Activated CD8-positive, alpha-beta memory T cell treated with anti-CD3 and anti-CD28 coated beads, Interleukin-2, amount 10 ng/mL, durations not matched to agents 7 days and 5 days (primary cell): ENCODE measurements at places on chromosomes 2 and 18. TPM values are rescaled to one million over a fixed set of nuclear protein-coding genes. Genes with fewer than 3 reads are reported as not detected.
A peak's percentile ranks its signal among the peaks of the same experiment; 100 is the strongest.

GRCh38 chr2:111944531-111945210 is 46.3 kb downstream of the MERTK start:
- DNase-seq = no peak

- DNase-seq = no peak
Measured at GRCh38 chr2:172710584-172711047, 25.0 kb upstream of the RAPGEF4 start.

DNA sequence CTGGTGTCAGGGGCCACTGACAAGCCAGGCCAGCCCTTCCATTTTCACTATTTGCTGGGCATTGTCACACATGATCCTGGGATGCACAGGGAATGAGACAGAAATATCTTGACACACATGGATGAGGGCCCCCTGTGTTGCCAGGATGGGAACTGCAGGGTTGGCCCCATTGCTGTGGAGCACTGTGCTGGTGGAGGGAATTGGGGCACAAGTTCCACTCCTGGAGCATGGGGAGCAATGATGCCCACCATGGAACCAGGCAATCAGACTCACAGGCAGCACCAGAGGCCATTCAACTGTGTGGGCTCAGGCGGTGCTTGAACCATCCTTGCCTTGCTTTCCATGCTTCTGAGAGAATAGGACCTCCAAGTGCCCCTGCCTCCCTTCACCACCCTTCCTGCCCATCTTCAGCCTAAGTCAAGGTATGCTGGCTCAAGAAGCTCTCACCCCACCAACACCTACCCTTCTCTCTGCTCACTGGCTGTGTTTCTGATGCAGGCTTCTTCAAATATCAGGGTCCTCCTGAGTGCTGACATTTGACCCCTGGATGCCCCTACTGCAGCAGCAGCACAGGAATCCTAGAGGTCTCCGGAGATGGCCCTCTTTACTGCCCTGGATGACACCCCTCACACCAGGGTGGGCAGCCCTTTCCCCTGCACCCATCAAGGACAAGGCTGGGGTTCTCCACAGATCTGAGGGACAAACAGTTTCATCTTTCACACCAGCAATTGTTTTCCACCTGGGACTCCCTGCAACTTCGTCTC is 11.0 kb downstream of the ADRA2B start:
- DNase-seq = no peak

DNA sequence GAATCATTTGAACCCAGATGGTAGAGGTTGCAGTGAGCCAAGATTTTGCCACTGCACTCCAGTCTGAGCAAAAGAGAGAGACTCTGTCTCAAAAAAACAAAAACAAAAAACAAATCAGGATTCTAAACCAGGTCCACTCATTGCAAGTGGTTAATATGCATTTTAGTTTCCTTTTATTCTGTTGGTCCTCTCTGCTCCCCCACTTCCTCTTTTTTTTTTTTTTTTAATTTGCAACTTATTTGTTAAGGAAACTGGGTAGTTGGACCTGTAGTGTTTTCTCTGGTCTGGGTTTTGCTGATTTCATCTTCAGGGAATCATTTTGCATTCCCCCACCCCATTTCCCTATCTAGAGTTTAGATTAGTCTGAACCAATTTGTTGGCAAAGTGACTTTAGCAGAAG is 14.0 kb downstream of the FER1L5 start:
- no peak for DNase-seq

Gene LRP1B
- total RNA-seq = not detected

DNA sequence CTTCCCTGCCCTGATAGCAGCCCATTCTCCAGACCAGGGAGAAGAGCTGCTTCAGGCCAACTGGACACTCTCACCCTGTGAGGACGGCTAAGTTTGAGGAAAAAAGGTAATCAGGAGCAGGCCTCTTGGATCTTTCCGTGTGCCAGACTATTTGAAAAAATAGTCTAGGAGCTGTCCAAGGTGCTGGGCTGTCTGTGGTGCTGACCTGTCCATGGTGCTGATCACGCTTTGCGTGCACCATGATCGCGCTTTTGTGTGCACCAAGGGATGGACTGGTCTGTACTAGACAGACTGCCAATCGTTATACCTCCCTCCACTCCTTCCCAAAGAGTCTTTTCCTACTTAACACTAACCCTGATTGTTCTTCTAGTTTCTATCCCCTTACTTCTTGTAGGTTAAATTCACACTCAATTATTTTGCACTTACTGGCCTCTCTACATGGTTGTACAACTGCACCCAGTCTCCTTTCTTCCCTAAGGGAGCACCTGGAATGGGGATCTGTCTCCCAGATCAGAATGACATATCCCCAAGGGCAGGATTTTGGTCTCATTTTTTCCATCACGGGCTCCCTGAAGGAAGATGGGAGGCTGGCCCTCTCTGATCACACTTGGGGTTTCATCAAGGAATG is 295.4 kb downstream of the CELF4 start:
- peak; percentile 49 for DNase-seq

DNA sequence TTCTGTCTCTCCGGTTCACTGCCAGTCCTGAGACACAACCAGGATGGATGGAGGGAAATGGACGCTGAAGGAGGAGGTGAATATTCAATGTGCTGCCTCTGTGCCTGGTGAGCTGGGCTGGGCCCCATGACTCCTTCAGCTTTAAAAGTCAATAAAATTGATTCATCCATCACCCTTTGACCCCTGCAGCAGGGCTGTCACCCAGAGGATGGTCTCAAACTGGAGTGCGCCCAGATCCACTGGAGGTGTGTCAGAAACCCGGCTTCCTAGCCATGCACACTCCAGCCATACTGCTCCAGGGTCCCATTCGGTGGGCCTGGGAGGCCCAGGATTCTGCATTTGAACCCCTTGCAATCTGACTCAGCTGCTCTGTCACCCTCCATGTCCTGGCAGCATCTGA is 94.1 kb upstream of the BOD1L2 start:
- no peak for DNase-seq

DNA sequence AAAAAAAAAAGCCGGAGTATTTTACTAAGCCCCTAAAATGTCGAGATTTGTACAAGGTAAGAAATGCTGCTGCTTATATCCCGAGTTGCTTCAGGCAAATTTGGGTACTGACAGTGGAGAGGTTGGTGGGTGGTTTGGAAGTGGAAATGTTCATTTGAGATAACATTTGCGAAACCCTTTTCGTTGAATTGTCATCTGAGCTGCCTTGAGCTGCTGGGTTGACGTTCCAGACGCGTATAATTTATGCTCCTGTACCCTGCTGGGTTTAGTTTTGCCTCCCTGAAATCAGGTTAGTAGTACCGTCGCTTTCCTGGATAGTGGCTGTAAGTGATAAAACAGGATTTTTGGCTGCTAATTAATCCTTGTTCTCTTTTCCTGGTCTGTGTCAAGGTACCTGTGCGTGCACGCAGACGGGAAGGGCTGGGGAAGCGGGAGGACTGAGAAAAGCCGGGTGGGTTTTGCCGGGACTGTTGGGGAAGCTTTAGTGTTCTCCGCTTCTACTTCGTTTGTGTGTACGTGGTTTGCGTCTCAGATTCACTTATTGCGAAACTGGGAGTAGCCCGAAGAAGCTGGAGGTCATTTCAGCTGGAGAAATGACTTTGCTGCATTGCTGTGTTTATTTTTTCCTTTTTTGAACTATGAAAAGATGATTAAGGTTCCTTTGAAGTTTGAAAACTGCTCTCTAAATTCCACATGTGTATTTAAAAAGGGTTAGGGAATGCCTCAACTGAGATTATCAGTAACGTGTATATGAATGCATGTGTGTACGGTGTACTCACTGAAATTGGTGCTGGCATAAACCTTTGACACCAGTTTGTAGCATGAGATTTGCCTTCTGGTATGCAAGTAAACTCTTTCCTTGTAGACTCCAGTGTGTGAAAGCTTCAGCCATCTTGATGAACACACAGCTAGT is 709 bp downstream of the UGP2 start:
- peak; percentile 45 for DNase-seq

DNA sequence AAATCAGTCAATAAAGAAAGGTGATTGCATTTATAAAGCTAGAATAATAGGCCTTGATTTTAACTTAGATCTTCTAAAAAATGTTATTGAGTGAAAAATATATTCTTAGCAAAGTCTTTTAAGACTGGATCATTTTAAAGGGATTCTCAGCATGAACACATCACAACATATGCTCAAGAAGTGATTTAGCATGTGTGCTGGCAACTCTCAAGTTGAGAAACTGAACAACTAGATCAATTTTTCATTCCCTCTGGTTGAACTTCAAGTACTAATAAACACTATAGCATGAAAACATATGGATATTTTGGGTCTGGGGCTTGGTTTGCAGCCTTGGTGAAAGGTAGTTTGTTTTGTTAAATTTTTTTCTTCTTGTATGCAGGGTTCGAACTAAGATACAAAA is 107.8 kb upstream of the PNPT1 start:
- no peak for DNase-seq

GRCh38 chr2:176136374-176137251 is 7.1 kb downstream of the HOXD8 start:
- no peak for DNase-seq

DNA sequence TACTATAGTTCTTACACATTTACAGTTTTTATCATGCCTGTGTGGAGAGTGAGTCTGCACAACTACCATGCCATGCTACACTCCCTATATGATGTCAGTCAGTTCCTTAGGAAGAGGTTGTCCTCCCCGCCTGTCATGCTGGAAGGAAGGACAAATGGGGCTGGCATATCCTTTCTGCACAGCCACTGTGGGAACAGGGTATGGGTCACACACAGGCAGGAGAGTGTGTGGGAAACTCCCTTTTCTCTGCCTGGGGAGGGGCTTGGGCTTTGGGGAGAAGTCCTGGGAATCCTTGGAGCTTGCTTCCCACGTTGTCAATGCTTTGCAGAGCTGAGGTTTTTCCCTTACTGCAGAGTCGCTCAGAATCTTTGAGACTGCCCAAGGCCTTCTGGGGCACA is 232.1 kb downstream of the PRKCE start:
- DNase-seq = no peak

GRCh38 chr2:58449286-58450010 is 208.3 kb upstream of the FANCL start:
- no peak for DNase-seq

Gene RAB17
- not detected for total RNA-seq

DNA sequence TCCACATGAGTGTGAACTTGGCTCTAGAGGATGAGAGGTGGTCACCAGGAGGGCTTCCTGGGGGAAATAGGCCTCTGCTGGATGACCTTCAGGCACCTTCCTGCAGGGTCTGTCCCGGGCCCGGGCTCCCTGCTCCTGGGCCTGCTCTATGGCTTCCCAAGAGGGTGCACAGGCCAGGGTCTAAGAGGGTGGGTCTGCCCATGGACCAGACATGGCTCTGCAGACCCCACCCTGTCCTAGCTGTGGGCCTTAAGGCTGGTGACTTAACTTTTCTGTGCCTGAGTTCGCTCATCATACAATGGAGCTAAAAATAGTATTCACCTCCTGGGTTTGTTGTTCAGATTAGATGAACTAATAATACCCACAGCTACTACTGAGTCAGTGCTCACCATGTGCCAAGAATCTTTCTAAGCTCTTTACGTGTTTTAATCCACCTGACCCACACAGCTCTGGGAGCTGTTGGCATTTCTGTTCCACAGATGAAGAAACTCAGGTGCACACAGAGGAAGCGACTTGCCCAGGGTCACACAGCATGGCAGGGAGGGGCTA is 14.4 kb downstream of the INHBB start:
- DNase-seq = no peak

Gene POMC
- total RNA-seq = 4.6 TPM

DNA sequence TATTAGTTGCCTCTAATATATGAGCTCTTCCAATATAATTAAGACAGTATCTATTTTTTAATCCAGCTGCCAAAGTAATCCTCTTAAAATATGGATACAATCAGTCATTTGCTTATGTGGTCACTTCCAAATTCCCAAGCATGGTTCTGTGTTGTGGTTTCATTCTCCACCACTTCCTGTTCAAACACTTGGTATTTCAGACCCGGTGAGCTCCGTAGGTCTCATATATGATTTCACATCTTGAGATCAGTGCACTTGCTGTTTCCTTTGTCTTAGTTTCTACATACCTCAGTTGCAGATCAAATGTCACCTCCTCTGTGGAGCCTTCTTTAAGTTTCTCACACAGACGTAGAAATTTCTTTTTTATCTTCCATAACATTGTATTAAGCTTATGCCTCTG is 254.2 kb downstream of the KCNS3 start:
- DNase-seq = no peak

DNA sequence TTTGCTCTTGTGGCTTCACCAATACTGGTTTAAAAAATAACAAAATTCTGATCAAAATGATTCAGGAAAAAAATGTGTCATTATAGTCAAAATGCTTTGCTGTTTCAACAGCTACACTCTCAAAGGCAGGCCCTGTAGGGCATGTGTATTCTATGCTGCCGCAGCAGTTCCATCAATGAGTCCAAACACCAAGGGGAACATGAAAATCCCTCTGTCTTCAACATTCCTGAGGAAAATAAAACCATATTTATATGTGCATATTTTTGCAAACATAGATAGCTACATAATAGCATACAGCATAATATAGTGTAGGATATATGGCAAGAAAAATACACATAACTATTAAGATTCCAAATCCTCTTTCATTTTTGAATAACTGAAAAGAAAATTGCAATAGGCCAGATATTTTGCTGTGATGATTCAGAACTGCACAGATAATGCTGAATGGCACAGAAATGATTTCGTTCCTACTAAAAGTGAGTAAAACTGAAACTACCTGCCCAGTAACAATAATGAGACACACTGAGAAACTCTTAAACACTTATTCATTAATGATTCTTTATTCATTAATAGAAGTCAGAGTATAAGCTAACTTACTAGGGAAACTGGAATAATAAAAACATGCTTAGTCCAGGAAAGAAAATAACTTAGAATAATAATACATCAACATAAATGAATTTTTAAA is 343.8 kb downstream of the SUCLG1 start:
- DNase-seq = no peak

Gene LONRF2
- total RNA-seq = 0.21 TPM

Gene DNER
- total RNA-seq = not detected

GRCh38 chr18:37572736-37573135 is 7.1 kb upstream of the CELF4 start:
- DNase-seq = peak; percentile 16

- no peak for DNase-seq
Measured at GRCh38 chr2:37563375-37564015, 107.9 kb downstream of the CDC42EP3 start.

GRCh38 chr18:59690996-59691395 is 6.2 kb downstream of the CCBE1 start:
- no peak for DNase-seq

GRCh38 chr18:33583901-33584300 is 5.9 kb downstream of the ASXL3 start:
- DNase-seq = no peak

DNA sequence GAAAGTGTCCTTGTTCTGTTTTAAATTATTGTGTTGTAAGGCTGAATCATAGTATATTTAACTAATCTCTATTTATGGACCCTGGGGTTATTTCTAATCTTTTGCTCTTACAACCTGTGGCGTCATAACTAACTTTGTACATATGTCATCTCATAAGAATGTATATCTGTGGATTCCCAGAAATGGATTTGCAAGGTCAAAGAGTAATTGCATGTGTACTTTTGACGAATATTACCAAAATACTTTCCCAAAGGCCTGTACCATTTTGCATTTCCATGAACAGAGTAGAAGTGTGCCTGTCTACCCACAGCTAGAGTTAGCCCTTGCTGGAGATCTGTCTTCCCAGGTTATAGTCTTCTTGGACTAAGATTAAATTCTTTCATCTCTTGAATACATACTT is 42.8 kb downstream of the SEMA4F start:
- no peak for DNase-seq
